Esophagus mucosa (tissue), 1 donor: ENCODE measurements at places on chromosomes 2 and 18. TPM values are rescaled to one million over a fixed set of nuclear protein-coding genes. Genes with fewer than 3 reads are reported as not detected.

DNA sequence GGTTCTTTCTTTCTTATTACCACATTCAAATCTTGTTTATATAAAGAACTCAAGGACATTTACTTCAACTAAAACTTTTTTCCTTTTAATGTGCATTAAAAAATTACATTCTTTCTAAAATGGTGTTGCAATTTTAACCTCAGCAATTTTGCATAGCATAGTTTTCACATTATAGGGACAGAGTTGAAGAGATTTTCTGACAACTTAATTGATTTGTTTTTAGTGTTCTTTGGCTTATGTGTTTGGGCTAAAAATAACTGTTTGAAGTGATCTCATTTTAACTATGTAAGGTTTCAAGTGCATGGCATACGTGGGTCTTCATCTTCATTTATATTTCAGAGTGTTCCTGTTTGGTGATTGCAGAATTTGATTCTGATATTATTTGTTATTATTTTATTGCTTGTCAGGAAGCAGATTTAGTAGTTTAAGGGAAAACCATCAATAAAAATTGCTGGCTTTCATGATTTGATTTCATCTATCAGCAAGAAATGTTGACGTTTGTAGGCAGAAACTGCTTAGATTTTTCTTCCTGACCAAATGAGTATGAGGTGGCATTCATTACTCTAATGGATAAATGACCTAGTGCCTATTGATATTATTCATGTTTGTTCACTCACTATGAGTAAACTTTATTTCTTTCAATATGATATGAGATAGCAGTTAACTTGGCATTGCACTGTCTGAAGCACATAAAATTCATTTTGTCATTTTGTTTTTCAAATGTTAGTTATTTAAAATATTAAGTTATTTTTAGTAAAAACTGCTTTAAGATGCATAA lies 398.4 kb downstream of the NUP35 start:
- no peak for ATAC-seq

PRKAG3 gene
- total RNA-seq, result not detected

DNA sequence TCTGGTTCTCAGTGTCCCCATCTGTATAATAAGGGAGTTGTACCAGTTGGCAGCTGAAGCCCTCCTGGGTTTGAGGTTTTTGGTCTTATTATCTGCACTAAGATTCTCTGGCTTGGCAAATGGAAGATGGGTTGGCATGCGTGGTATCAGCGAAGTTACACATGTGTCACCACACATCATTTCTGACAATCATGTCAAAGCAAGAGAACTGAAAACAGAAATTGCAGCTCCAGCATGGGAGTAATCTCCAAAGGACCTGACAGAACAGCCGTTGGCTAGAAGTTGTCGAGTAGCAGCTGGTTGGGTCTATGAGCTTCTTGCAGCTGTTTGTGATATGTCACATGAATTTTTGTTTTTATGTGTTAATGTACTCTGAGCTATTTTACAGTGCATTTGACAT lies 317.4 kb downstream of the SLC4A3 start:
- no peak for ATAC-seq

DNA sequence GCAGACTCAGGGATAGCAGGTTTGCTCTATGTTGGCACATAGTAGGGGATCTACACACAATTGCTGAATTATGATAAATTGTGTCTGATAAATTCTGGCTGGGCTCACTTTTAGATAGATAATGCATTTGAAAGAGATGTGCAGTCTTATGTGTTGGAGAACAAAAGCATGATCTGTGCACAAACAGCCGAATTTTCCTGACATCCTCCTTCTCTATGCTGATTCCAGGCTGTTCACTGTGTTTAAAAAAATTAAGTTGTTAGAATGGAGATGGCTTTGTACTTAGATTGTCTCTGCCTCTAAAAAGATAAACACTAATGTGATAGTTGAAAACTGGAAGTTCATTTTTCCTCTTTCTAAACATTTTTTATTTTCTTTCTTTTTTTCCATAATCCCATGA lies 2.1 kb downstream of the CERS6 start:
- ATAC-seq, result no peak
